ENCODE measurements at places on chromosomes 12 and 14.

- no peak for DNase-seq
These were observed 72.7 kb downstream of the ESR2 start for GRCh38 chr14:64221391-64222003.

GRCh38 chr12:120836114-120836684, 68.0 kb downstream of the SPPL3 start:
- DNase-seq, result no peak

DNA sequence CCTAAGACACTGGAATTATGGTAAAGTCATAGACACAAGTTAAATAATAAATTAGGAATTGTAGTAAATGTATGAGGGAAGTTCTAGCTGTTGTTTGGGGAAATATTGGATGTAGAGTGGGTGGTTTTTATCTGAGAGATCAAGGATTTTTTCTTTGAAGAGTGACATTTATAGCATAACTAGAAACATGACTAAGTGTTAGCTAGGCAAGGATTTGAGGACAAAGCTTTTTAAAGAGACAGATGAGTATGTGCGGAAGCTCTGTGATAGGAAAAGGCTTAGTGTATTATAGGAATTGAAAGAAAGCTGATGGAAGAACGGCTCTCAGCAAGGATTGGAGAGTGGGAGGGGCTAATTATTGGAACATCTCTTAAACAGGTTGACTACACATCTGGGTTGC, 24.5 kb downstream of the PDZRN4 start:
- no peak for DNase-seq

DNA sequence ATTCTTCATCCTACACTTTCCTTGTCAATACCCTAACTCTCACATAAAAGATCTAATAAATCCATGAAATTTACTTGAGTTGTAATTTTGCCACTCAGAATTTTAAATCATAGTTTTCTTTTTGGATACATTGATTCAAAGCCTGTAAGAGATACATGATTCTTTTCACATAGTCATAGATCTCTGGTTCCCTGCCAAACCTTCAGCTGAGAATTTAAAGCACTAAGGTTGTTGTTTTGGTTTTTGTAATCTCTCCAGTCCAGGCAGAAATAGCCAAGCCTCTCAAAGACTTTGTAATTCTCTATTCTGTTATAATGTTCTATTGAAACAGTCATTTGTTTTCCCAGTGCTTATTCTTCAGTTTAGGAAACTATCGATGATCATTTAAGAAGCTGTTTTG, 273.9 kb downstream of the TRHDE start:
- no peak for DNase-seq

GRCh38 chr12:57731411-57732080, 7.0 kb downstream of the AGAP2 start:
- no peak for DNase-seq

- DNase-seq, result no peak
These were observed 54.7 kb downstream of the PLEKHG3 start for GRCh38 chr14:64758691-64759554.

DNA sequence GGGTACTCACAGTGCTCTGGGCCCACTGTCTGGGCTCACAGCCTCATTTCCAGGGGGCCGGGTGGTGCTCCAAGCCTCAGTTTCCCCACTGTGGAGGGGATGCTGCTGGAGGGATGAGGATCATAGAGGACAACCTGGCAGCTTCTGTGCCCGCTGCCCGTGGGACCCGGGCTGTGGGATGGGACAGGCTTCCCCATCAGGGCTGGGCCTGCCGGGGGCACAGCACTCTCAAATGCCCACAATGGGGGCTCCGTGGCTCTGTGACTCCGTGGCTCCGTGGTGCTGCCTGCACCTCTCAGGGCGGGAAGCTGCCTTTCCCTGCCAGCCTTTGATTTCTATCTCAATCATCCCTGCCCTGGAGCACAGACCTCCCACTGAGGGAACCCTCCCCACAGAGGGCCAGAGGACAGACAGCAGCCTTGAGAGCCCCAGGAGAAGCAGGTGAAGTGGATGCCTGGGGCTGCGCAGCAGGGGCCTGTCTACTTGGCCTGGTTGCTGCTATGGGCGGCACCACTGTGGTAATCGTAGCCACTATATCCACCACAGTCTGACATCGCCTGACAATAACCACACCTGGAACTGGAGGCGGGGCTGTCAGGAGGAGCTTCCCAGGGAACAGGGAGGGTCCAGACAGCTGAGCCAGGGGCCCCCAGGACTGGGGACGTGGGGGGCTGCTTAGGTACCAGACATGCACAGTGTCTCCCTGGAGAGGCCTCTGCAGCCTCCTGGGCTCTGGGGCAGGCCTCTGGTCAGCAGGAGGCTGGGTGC, 375.9 kb downstream of the TMEM121 start:
- no peak for DNase-seq

- DNase-seq, result no peak
These were observed 3.6 kb upstream of the KRAS start for GRCh38 chr12:25254271-25254880.

- DNase-seq, result no peak
These were observed 40.3 kb downstream of the CFAP251 start for GRCh38 chr12:121958541-121959240.

DNA sequence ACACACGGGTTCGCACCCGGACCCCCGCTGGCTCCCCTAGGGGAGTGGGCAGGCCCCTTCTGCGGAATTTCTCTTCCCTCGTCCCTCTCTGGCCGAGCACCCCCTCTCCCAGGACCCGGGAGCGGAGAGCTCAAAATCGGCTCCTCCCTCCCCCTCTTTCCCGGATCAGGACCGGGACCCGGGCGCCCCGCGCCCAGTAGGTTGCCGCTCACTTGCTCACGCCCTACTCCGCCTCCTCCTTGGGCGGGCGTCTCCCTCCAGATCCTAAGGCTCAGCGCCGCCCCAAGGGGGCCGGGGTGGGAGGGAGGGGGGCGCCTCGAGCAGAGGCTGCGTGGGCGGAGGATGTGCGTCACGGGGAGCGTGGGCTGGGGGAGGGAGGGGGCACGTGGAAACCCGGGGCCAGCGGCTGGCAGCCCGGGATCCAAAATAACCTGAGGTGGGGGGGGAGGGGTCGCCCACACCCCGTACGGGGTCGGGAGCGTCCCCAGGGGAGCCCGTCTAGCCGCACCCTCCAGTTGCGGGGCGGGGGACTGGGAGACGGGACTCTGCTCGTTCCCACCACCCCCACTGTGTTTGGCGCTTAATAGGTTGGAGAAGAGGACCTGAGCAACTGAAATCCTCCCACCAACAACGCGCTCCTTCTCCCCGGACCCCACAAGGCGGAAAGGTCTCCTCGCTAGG, 1.8 kb upstream of the NAB2 start:
- peak; percentile 93 for DNase-seq

DNA sequence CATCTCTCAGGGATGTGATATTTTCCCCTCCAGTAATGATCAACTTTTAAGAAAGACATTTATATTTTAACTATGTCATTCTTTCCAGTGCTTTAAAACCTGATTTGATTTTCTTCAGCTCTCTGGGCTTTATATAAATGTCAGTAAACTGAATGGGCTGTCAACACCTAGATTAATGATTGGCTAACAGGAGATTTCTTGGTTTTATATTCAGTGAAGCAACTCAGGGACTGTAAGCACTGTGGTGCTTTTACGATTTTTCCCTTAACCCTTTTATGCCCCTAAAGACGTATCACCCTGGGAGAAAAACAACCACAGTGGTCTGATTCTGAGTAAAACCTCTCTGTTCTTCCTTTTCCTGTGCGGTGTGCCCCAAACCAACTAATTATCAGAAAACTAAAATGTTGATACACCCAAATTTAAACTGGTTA, 38.0 kb downstream of the PTGER2 start:
- DNase-seq, result no peak

GRCh38 chr12:47757840-47758583, 668 bp downstream of the RAPGEF3 start:
- DNase-seq, result no peak

GRCh38 chr14:94412671-94413638, 24.6 kb upstream of the SERPINA1 start:
- DNase-seq, result no peak

- DNase-seq, result no peak
These were observed 105.3 kb downstream of the PAX9 start for GRCh38 chr14:36766974-36767373.

- no peak for DNase-seq
These were observed 19.2 kb downstream of the TOGARAM1 start for GRCh38 chr14:44981198-44981597.

DNA sequence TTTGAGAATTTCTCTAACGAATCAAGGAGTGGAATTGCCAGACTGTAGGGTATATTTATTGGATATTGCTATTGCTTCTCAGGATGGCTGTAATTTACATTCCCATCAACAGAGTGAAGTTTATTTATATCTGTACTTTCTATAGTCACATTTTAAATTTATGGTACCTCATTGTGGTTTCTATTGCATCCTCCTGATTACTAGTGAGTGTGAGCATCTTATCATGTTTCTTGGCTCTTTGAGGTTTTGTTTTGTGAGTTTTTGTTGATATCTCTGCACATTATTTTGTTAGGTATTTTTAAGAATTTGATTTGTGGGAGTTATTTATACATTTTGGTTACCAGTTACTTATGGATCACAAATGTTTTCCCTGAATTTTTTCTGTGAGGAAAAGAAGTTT, 13.9 kb downstream of the DNM1L start:
- DNase-seq, result no peak

DNA sequence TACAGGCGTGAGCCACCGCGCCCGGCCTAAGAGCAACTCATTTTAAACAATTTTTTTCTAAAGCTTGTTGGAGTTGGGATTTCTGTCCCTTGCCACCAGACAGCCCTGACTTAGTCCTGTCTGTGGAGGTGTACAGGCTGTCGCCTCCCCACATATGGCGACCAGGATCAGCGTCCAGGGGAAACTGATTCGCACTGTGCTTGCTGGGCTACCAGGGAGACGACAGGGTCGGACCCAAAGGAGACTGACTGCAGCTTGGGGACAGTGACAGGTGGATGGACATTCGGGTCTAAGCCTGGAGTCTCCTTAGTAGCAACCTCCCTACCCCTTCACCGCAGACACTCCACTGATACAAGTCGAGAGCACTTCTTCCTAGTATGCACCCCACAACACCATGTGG, 40.3 kb downstream of the TRAFD1 start:
- DNase-seq, result no peak

DNA sequence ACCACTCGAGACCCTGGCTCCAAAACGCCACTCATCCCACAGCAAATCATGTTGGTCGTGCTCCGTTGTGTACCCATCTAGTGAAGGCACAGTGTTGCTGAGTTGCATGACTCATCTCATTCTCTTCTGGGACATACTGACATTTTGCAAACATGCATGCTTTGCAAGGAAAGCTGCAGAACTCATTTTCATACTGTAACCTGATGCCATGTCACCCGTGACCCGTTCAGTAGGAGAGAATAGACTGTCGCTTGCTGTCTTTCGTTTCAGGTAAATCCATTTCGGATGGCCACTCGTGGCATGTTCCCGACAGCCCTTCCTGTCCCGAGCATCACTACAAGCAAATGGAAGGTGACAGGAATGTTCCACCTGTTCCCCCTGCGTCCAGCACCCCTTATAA, 78.2 kb downstream of the ESR2 start:
- no peak for DNase-seq

DNA sequence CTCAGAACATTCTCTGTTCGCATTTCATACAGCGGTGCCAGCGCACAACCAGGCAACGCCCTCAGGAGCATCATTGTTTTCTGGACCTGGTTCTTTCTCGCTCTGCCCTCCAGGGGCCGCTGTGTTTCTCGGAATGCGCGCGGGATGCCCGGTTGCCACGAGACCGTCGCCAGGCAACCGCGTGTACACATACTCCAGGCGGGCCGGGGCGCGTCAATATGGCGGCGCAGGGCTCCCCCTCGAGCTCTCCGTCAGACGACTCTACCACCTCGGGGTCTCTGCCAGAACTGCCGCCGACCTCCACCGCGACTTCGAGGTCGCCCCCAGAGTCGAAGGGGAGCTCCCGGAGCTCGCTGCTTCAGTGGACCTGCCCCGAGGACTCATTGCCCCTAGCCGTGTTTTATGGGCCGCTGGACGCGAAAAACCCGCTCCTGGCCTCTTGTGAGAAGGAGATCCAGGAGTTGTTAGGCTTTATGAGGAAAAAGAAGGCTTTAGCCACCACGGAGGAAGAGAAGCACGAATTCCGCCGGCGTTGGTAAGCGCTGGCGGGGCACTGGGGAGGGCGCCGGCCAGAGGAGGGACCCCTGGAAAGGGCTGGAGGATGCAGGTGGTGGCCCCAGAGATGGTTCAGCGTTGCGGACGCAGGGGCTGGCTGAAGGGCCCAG, at the start of gene CFAP54:
Gene CFAP54 (plus strand): TSS at position 186 of the 665 bp plus-strand sequence. CDS start 33 bp downstream, at position 219.
- DNase-seq, result peak; percentile 90

DNA sequence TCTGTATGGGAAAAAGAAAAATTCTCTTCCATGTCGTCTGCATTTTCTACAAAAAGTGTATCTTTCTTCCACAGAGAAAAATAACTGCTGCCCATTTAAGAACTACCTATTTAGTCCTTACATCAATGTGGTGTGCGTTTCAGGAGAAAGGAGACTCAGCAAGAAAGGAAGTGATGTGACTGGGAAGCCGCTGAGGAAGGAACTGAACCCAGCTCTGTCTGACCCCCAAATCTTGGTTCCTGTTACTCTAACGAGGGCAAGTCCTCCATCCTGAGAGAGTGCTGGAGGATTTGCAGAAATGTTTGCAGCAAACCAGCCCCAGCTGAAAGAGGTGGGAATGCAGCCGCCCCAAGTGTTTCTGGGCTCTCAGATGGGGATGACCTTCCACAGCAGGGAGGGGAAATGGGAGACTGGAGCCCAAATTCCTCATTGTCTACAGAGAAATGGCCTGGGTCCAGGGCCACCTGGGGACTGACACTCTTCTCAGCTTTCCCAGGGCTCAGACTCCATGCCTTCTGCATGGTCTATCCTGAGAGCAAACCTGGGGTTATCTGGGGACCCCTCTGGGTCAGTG, 6.7 kb upstream of the MLEC start:
- no peak for DNase-seq

GRCh38 chr12:64566122-64566521, 44.2 kb upstream of the RASSF3 start:
- DNase-seq, result no peak

- no peak for DNase-seq
These were observed 17.1 kb downstream of the OTUB2 start for GRCh38 chr14:94043111-94043755.

- DNase-seq, result peak; percentile 35
These were observed 15.2 kb upstream of the PEBP1 start for GRCh38 chr12:118120579-118121363.

- DNase-seq, result no peak
These were observed 395.8 kb upstream of the TBX3 start for GRCh38 chr12:115079760-115080159.

- DNase-seq, result no peak
These were observed 85.4 kb downstream of the WSCD2 start for GRCh38 chr12:108214486-108214885.

DNA sequence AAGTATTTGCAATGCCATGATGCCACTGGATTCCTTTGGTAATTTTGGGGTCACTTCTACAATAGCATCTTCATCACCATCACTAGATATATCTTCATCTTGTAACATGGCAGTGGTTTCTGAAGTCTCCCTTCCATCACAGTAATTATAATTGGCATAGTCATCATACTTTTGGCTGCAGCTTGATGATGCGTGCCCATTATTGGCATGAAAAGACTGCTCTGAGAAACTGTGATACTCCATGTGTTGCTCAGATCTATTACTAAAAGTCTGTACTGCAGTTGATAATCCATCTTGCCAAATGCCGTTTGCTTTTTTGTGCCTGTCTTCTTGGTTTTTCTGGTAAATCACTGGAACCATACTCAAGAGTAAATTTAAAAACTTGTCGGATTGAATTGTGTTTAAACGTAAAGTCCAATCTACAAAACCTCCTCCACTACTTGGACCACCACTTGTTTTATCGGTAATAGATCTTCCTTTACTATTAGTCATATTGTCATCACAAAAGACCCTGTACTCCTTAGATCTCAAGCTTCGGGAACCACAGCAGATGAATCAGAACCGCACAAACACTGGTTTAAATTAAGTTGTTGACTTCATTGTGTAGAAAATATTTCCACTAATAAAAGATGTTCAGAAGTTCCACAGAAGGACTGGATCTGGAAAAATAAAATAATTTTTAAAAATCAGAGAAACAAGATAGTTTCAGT, 29.9 kb downstream of the SLC41A2 start:
- no peak for DNase-seq

All from stimulated activated CD4-positive, alpha-beta T cell treated with anti-CD3 and anti-CD28 coated beads, Interleukin-15, amount 100 ng/mL, for 1 hour (primary cell).